ENCODE measurements at places on chromosomes 5 and 9.

- DNase-seq, result no peak
These were observed 40.7 kb upstream of the MTMR12 start for GRCh38 chr5:32353420-32353819.

DNA sequence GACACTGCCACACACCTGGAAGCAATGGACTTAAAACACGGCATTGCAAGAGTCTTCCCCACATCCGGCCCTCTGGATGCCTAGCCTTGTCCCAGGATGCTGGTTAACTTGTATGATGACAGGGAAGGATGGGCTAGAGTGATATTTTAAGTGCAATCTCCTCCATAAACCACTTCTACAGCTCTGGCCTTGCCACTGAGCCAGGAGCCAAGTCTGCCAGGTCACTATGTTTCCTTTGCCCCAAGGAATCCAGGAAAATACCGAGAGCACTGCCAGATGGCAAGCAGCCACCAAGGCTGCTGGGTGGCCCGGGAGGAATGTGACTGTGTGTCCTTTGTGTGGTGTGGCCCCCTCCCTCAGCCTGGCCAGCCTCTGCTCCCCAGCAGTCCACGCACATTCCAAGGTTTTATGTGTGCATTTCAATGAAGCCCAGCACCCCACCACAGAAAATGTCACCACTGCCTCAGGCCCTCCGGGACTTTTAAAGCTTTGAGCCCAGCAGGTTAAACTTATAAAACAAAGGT, 106.0 kb downstream of the FRMD3 start:
- DNase-seq, result no peak

GRCh38 chr5:149481485-149481884, 69.8 kb downstream of the CSNK1A1 start:
- DNase-seq, result no peak

DNA sequence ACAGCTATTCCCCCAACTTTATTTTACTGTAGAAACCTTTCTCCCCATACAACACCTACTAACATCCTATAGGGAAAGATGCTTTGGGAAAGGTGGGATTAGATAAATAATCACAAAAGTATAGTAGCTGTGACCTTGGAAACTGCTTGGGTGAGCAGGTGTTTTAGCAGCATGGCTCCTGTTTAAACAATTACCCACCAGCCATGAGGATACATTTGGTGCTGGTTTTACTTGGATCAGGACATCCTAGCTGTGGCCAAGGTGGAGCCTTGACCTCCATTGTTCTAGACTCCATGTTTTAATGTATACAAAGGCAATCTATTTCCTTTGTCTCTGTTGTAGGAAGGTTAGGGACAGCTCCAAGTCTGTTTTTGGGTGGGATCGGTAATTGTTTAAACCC, 56.8 kb upstream of the ALDH1B1 start:
- no peak for DNase-seq

- DNase-seq, result no peak
These were observed 155.3 kb upstream of the ABCA1 start for GRCh38 chr9:105083256-105083655.

- DNase-seq, result no peak
These were observed 377.0 kb upstream of the RIOK2 start for GRCh38 chr5:97559827-97560598.

DNA sequence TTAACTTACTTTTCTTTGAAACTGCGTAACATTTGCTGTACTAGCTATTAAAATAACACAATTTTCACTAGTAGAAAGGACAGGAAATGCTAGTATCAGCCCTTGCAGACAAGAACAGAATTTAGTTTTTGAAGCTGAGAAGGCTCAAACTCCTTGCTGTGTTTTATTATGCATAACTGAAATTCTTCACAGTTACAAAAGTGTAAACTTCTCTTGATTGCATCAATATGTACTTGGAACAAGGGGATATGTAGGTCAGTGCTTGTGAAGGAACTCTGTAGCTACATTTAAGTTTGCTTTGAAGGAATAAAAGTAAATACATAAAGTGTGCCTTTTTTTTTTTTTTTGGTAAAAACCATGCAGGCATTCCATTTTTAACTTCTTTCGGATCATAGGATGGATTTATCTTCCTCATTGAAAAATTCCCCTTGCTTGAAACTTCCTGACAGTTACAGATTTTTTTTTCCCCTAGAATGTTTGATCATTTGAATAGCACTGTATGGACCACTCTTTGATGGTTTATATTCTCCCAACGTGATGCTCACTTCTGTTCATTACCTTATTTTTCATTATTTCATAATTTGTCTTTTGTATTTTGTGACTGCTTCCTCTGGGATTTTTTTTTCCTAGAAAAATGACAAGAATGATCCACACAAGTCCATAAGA, 94.9 kb upstream of the DAB2 start:
- DNase-seq, result no peak

DNA sequence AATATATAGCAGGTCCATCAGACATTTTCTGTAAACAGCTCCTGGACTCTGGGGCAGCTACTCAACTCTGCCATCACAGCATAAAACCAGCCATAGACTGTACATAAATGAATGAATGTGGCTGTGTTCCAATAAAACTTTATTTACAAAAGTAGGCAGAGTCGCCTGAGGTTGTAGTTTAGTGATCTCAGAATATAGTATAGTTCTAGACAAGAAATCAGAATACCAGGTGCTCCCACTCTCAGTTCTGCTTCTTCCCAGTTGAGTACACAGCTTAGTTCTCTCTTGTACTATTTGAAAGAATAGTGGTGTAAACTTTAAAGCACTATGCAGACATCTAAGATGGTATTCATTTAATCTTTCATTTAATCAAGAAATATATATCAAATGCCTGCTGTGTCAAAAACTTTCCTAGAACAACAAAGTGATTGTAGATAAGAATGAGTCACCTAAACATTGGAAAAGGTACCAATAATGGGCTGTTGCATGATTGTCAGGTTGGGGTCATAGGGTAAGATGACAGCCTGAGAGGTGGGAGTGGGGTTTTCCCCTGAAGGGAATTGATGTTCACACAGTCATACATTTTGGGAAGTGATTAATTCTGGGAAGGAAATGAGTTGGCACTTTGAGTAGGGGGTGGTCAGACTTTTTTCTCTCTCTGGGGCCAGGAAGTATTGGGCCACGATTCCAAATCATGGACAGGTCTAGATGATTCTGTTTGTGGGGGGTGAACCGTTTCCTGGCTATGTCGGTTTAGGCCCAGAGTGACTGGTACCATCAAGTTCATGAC, 37.0 kb downstream of the TNFSF8 start:
- DNase-seq, result no peak

GRCh38 chr9:35308316-35308715, 146.5 kb downstream of the UNC13B start:
- no peak for DNase-seq

- DNase-seq, result peak; percentile 58
These were observed 26.8 kb upstream of the TNFAIP8 start for GRCh38 chr5:119328753-119329602.

GRCh38 chr9:127535834-127536233, 76.2 kb upstream of the STXBP1 start:
- no peak for DNase-seq

DNA sequence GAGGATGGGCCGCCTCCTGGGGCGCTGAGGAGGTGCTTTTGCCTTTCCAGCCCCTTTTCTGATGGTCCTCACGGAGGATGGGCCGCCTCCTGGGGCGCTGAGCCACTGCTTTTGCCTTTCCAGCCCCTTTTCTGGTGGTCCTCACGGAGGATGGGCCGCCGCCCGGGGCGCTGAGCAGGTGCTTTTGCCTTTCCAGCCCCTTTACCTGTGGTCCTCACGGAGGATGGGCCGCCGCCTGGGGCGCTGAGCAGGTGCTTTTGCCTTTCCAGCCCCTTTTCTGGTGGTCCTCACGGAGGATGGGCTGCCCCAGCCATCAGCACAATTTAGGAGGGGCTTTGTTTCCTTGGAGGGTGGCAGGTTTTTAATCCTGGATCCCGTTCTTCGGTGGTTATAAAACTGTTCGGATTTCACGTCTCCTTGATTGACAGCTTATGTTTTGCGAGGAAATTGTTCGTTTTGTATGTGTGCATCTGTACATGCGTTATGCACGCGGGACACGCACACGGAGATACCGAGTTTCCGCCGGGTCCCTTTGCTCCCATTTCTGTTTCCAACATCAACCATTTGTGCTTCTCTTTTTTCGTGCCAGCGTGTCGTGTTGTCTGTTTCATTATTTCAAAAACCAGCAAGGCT, 34.7 kb upstream of the SLC9A3 start:
- DNase-seq, result no peak

DNA sequence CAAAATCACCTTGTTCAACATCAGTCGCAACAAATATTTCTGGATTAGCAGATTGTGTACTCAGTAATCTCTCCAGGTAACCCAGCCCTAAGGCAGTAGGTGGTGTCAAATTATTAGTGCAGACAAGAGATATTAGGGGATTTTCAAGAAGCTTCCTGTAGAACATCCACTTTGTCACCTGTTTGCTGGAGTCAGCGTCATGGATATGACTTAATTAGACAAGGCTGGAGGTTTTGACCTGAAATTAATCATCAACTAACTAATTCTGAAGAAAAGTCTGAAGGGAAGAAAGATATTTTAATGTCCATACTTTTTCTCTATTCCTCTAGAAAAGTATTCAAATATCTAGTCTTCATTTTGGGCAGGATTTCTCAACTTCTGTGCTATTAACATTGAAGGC, 91.4 kb upstream of the CCDC112 start:
- no peak for DNase-seq

DNA sequence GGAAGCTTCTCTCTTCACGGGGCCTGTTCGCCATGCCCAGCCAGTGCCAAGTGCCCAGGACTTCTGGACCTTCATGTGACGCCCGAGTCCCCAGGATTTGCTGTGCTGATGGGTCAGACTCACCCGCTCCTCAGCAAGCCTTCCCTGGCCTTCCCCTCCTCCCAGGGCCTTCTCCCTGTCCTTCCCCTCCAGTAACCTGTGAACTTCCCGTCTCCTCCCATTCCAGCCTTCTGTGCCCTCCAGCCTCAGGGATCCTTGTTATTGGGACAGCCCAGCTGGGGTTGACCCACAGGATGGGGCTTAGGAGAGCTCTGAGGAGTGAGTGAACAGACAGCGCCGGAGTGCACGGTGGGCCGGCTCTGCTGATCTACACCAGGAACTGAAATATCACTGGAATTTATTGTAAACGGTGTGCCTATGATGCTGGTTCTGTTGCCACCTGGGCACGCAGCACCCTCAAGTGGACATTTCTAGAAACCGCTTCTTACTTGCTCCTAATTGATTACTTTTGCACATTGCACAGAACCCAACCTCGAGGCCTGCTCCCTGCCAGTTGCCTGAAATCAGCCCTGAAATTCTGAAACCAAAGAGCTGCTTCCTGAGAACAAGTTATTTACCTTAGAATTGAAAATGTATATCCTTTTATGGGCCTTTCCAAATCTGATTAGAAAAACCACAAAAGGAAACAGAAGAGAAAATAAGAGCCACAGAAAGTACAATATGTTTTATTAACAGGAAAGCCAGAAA, 1.5 kb downstream of the SPAAR start:
- DNase-seq, result peak; percentile 38

GRCh38 chr9:36902861-36903524, 131.1 kb downstream of the PAX5 start:
- DNase-seq, result no peak

DNA sequence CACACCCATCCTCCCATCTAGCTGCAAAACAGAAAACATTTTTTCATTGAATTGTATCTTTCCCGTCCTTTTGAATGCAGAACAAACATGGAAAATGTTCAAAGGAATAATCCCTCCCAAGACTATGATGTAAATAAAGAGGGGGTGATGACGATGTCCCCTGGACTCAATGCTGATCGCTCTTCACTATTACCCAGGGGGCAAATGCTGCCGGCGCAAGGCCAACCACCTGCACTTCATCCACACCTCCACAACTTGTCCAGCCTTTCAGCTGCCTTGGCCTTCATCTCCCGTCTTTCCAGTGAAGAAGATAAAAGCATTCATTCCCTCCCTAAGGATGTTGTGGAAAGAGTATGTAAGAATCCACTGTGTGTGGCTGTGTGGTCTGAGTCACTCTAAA, 240.3 kb downstream of the AGTPBP1 start:
- DNase-seq, result no peak

GRCh38 chr5:6712577-6713273, 507 bp upstream of the TENT4A start:
- DNase-seq, result peak; percentile 98

DNA sequence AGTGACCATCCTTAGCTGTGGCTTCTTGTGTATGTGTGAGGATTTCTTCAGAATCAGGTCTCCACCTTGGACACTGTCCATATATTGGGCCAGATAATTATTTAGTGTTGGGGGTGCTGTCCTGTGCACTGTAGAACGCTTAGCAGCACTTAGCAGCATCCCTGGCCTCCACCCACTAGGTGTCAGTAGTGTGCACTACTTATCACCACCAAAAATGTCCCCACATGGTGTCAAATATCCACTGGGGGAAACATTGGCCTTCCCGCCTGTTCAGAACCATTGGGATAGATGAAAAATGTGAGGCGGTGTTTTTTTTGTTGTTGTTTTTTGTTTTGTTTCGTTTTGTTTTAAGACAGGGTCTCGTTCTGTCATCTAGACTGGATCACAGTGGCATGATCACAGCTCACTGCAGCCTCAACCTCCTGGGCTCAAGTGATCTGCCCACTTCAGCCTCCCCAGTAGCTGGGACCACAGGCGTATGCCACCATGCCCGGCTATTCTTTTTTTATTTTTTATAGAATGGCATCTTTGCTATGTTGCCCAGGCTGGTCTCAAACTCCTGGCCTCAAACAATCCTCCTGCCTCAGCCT, 67.7 kb downstream of the TENT4A start:
- DNase-seq, result no peak

DNA sequence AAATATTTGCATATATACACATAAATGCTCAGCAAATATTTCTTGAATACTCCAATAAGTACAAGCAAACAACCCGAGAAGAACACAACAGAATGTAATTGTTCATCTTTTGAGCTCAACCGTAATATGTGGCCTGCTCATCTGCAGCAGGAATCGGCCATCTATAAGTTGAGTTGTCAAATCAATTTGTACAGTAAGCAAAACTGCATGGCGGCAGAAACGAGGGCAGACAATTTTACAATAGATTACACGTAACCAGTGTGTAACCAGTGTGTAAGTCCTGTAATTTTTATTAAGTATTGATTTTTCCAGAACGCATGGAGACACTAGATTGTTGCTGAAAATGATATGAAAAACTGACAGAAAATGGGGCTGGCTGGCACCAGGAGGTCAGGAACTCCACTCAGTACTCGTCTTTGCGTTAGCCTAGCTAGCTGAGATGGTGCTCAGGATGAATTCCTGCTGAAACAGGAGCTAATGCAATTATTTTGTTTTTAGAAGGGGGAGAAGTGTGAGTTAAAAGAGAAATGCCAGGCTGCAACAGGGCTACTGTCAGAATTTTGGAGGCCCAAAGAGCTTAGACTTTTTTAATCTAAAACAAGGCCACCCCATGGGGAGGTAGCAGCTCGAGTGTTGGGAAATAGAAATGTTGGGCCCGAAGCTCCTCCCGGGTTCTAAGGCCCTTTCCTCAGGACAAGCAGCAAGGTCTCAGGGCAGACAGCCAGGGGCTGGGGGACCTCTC, 682 bp downstream of the DHX29 start:
- DNase-seq, result no peak

DNA sequence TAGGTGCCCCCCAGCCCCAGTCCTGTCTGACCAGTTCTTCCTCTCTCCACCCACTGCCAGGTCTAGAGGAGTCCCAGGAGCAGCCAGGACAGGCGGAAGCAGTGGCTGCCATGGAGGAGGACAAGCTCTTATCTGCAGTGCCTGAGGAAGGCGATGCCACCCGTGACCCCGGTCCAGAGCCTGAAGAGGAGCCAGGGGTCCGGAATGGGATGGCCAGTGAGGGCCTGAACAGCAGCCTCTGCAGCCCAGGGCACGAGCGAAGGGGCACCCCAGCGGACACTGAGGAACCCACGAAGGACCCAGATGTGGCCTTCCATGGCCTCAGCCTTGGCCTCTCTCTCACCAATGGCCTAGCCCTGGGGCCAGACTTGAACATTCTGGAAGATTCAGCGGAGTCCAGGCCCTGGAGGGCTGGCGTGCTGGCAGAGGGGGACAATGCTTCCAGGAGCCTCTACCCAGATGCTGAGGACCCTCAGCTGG, 13.8 kb downstream of the PSD2 start:
- DNase-seq, result no peak

Data from stimulated activated naive CD8-positive, alpha-beta T cell treated with anti-CD3 and anti-CD28 coated beads, Interleukin-15, amount 100 ng/mL, for 72 hours (primary cell).